ENCODE measurements at places on chromosomes 2 and 18.

DNA sequence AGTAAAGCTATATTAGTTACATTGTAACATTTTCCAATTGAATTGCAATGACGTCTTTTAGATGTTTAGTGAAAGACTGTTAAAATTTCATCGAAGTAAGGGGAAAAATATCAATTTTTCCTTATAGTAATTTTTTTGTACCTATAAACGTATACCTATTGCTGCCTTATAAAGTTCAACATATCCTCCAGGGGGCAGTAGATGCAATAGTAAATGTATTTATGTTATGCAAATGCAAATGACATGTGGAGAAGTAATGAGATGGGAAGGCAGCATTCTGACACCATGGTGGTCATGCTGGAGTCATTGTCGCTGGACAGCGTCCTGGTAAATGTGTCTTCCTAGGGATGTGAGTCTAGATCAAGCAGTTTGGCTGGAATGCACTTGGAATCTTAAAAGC is 38.7 kb downstream of the MSTN start:
- DNase-seq: peak; percentile 13

DNA sequence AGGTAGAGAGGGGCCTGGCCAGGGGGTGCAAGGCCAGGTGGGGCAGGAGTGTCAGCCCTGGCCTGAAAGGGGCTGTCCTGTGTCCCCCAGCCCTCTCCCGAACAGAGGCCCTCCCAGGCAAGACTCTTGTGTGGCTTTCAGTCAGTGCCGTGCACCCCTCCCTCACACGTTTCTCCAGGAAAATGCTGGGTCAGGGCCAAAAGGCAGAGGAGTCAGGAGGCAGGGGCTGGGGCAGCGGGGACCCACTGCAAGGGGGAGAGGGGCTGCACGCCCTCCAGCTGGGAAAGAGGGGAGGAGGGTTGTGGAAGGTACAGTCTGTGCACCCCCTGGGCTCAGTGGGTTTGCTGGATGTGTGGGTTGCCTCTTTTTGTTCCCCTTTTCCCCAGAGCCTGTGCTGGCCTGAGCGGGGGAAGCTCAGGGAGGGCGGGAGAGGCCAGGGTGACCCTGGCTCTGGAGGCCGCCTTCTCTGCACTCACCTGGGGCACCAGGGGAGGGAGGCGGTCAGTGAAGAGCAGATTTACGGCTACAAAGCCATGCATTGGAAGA is 4.1 kb downstream of the KCNF1 start:
- no peak for DNase-seq

GRCh38 chr2:117858336-117858735 is 43.8 kb downstream of the DDX18 start:
- DNase-seq: no peak

DNA sequence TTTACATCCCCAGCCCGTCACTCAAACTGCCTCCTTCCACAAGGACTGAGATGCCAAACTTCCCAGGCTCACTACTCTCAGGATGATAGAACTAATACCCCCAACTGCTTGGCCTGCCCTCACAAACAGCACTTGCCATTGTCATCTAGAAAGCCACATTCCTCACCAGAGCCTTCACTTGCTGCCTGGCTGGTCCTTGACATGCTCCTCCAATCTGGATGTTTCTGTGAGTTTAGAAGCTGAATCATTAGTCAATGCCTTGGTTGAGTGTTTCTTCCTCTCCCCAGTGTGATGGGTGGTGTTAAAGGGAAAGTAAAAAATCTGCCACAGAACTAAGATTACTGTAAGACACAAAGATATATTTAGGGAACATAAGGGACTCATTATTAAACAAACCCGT is 52.5 kb downstream of the MARCHF4 start:
- DNase-seq: no peak

- DNase-seq: peak; percentile 13
Observed at GRCh38 chr18:22348521-22349316, 69.0 kb downstream of the CTAGE1 start.

DNA sequence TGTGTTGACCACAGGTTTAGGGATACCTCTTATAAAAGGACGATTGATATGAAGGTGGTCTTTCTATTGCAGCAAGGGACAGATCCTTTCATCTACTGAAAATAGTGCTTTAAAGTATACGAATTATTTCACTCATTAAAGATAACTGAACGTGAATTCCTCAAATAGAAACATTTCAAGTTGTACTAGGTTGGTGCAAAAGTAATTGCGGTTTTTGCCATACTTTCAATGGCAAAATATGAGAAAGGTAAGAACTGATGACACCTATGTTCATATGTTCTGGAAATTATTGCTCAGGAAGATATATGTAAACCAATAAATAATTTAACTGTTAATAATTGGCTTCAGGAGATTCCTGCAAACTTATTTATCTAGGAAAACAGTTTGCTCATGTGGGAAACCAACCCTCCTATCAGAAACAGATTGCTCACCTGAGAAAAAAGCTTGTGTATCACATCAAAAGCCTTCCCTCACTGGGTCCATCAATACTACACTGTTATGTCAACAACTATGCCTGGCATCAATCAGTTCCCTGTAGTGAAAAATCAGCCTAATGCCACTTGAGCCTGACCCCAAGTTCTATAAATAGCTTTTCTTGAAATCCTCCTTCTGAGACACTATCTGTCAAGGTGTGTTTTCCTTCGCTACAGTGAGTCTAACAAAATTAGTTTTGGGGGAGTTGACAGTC is 81.5 kb upstream of the ACSL3 start:
- no peak for DNase-seq

DNA sequence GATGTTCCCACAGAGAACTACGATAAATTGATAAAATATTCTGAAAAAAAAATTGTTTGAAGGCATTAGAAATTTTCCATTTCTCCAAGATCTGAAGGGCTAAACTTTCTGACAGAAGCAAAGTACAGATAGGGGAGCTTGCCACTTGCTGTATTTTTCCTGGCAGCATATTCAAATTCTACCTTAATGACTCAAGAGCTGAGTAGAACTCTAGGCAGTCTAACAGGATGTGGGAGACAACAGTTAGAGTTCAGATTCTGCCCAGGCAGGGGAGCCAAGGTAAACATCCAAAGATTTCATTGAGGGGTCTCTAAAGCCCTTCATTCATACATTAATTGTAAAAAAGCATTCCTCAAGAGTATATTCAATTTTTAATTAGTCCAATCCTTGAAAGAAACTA is 46.0 kb upstream of the RIT2 start:
- DNase-seq: no peak

- peak; percentile 35 for DNase-seq
Observed at GRCh38 chr18:6546229-6546628, 131.5 kb upstream of the L3MBTL4 start.

DNA sequence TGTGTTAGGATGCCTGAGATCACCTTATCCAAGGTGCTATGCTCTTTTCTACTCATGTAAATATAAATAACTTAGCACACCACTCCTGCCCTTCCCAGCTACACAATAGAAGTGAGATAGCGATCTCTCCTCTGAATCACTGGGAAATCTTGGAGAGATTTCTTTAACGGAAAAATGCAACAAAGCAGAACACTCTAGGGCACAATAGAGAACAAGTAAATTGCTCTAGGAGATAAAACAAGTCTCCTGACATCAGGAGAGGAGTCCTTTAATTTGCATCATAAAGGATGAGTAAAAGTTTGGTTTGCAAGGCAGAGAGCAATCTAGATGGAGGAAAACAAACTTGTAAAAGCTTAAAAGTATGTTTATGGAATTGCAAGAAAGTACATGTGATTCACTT is 224.1 kb downstream of the PAX3 start:
- DNase-seq: no peak

- no peak for DNase-seq
Observed at GRCh38 chr2:207472343-207473048, 57.3 kb upstream of the CREB1 start.

GRCh38 chr2:218814540-218815243 is 16.9 kb downstream of the PRKAG3 start:
- no peak for DNase-seq

- DNase-seq: no peak
Observed at GRCh38 chr2:95329891-95330793, 33.0 kb downstream of the KCNIP3 start.

DNA sequence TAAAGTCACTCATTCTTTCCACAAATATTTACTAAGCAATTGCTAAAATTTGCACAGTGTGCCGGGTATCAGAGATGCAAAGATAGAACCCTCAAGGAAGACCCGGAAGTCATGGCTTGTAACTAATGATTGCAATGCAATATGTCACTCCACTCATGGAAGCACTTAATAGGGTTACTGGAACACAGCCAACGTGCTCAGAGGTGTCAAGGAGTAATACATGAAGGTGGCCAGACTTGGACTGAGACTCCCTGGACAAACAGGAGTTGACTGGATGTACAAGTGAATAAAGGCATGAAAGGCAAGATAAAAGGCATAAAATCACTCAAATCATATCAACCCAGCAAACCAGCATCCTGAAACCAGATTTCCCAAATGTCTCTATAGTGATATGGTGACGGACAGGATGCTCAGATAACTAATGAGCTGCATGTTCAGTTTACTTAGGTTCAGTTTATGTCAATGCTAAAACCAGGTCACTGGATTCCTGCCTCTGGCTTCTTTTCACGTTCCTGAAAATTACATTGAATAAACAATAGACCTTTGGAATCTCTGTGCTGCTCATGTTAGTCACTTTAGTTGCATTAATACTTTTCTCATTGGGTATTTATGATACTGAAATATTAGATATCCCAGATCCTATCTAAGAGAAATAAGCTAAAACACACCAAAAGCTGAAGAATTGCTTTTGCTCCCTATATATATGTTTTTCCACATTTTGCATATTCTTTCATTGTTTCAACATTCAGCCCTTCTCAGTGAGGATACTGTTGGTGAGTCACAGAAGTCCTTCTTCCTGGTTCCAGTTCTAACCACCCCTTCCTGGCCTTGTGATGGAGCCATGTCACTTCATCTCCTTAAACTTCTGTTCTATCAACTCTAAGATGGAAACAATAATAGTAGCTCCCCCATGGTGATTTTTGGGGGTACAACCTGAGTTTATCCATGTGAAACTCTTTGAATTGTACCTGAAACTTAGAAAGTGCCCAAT is 688.9 kb upstream of the ID2 start:
- no peak for DNase-seq

DNA sequence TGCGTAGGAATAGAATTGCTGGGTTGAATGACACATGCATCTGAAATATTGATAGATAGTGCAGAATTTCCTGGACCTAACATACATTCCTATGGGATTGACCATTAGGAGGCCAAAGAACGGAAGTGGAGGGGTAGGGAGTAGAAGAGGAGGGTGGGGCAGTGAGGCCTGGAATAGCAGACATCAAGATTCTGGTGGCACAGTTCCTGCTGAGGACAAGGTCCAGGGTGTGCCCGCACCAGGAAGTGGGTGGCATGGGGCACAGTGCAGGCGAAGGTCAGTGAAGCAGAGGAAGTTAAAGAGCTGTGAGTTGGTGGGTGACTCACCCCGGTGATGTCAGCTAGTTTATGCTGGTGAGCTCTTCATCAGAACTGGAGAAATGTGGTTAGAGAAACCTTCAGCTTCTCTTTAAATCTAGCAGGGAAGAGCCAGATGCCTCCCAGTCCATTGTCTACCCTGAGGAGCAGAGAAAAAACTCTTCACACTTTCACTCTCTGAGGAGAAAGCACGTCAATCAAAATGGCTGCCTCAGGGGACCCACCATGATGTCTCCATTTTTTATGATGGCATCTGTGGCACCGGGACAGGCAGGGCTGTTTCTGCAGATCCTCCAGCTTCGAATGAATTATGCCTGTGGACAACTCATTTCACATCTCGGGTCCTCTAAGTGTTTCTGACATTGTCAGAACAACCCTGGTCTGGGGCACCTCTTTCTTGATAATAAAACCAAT is 55.9 kb upstream of the CTLA4 start:
- DNase-seq: peak; percentile 26

DNA sequence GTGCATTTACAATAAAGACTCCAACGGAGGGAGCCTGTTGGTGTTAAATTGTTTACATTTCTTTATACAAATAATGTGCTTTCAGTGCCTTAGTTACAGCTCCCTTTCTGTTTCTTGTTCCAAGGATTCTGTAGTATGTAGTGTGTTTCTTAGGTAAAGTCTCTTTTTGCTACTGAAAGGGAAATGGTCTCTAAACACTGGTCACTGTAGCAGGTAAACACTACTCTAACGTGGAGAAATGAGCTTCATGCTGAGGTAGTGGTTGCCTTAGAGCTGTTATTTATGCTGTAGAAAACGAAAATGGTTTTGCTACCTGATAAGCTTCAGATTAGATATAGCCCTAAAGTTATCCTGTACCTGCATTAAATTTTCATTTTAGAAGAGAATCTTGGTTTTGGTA is 163.6 kb downstream of the CAPN13 start:
- DNase-seq: no peak

GRCh38 chr2:42492691-42493467 is 903 bp downstream of the KCNG3 start:
- no peak for DNase-seq

DNA sequence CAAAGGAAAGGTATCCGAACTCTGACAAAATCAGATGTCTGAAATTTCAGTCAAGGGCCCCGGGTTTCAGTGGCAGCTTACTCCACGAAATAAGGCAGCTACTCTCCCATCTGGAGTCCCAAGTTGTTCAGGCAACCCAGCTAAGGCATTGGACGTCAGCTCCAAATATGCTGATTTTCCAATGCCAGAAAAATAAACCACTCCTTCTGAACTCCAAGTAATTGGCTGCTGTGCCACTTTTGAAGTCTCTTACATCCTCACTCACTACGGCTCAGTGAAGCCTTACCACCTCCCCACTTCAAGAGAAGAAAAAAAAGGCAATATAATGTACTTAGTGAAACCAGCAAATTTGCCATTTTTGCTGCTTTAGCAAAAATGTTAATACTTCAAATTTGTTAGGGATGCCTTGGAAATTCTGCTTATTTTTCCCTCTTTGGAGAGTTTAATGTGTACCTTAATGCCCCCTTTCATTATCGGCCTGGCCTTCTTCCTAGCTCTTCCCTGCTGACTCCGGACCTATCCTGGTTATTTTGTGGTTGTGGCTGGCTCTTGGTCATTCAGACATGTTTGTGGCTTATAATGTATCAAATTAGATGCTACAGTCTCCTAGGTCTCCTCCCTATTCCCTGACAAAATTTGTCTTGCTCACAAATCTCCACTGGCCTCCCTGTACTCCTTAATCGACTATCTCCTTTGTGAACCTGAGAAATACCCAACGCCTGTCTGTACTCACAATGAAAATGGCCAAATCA is 589.2 kb upstream of the ZEB2 start:
- DNase-seq: no peak

- DNase-seq: no peak
Observed at GRCh38 chr18:6564950-6565814, 150.5 kb upstream of the L3MBTL4 start.
